Activated CD4-positive, alpha-beta T cell treated with anti-CD3 and anti-CD28 coated beads, Interleukin-2, amount 10 ng/mL, durations not matched to agents 7 days and 5 days (primary cell): ENCODE measurements at places on chromosomes 3 and 15. TPM values are rescaled to one million over a fixed set of nuclear protein-coding genes. Genes with fewer than 3 reads are reported as not detected.

Gene GOLGA6L6
- not detected for total RNA-seq

Gene GOLGA6L7
- not detected for total RNA-seq

Gene PXYLP1
- total RNA-seq, result 12.1 TPM

Gene PTH1R
- total RNA-seq, result not detected

Gene ATP13A5
- not detected for total RNA-seq

Gene STRIT1
- not detected for total RNA-seq

Gene SLC12A8
- 0.37 TPM for total RNA-seq

- no peak overlapping the region for H3K27ac ChIP-seq
- peaks cover 1% of the 10 kb centered on the region for H3K27me3 ChIP-seq
- H3K36me3 ChIP-seq, result no peaks in the 10 kb centered on the region
- H3K4me1 ChIP-seq, result no peaks in the 10 kb centered on the region
- no peak overlapping the region for H3K4me3 ChIP-seq
- no peak for DNase-seq
These were observed 26.4 kb downstream of the GRIP2 start for GRCh38 chr3:14513566-14514322.

DNA sequence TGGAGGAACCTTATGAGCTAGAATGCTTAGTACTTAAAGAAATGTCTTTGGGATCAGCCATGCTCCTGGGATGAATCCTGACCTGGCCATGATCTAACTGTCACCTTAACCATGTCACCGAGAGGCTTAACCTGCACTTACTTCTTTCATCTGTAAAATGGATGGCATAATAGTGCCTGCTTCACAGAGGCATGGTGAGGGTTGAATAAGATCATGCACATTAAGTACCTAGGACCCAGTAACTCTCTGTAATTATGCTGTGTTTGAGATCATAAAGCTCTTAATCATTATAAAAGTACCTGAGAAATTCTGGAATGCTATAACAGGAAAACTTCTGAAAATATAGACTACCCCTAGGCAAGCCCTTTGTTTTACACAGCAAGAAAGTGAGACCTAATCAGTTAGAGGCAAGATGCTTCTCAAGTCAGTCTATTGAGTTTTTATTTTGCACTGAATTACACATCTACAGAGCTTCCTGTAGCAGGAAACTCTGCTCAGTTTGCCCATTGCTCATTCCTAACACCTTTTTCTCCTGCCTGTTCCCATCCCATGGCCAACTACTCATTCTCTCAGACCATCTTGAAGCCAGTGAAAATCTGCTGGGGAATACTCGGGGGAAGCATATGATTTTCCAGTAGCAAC lies 1015.5 kb upstream of the CFAP20DC start:
- no peaks in the 10 kb centered on the region for H3K27me3 ChIP-seq
- no peak for DNase-seq
- H3K4me1 ChIP-seq, result peaks cover 72% of the 10 kb centered on the region
- H3K27ac ChIP-seq, result peak overlapping the region; percentile 85
- no peak overlapping the region for H3K4me3 ChIP-seq
- H3K36me3 ChIP-seq, result peaks cover 58% of the 10 kb centered on the region

- no peak for DNase-seq
- H3K4me1 ChIP-seq, result peaks cover 3% of the 10 kb centered on the region
- peaks cover 6% of the 10 kb centered on the region for H3K27me3 ChIP-seq
- H3K36me3 ChIP-seq, result no peaks in the 10 kb centered on the region
- no peak overlapping the region for H3K4me3 ChIP-seq
These were observed 20.7 kb downstream of the ITGA11 start for GRCh38 chr15:68411343-68411675.

GRCh38 chr3:190070622-190071347 lies 49.9 kb downstream of the P3H2 start:
- H3K27me3 ChIP-seq, result peaks cover 2% of the 10 kb centered on the region
- H3K27ac ChIP-seq, result no peak overlapping the region
- no peak overlapping the region for H3K4me3 ChIP-seq
- H3K36me3 ChIP-seq, result no peaks in the 10 kb centered on the region
- no peaks in the 10 kb centered on the region for H3K4me1 ChIP-seq
- no peak for DNase-seq

DNA sequence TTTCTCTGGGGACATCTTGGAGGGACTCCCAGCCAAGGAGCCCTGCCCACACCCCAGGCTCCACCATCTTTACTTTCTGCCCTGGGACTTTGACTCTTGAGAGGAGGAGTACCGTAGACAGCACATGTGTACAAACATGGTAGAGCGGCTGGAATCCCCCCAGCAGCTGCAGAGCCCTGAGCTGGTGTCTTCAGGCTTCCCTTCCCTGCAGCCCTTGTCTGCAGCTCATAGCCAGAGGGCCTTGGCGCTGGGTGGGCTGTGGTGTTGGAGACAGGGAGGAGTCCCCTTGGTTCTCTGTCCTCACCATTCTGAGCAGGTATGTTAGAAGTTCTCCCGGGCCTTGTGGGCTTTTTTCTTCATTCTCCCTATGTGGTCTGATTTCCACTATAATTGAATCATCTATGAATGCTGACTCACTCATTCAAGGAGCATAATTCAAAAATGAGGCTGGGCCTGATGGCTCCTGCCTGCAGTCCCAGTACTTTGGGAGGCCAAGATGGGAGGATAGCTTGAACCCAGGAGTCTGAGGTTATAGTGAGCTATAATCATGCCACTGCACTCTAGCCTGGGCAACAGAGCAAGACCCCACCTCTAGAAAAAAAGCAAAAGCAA lies 97.8 kb upstream of the MEF2A start:
- no peaks in the 10 kb centered on the region for H3K4me1 ChIP-seq
- peaks cover 11% of the 10 kb centered on the region for H3K27me3 ChIP-seq
- H3K4me3 ChIP-seq, result no peak overlapping the region
- peaks cover 10% of the 10 kb centered on the region for H3K36me3 ChIP-seq
- H3K27ac ChIP-seq, result no peak overlapping the region
- peak; percentile 5 for DNase-seq

GRCh38 chr3:11371747-11372146 lies 99.5 kb downstream of the ATG7 start:
- H3K36me3 ChIP-seq, result peaks cover 14% of the 10 kb centered on the region
- DNase-seq, result no peak
- no peak overlapping the region for H3K27ac ChIP-seq

DNA sequence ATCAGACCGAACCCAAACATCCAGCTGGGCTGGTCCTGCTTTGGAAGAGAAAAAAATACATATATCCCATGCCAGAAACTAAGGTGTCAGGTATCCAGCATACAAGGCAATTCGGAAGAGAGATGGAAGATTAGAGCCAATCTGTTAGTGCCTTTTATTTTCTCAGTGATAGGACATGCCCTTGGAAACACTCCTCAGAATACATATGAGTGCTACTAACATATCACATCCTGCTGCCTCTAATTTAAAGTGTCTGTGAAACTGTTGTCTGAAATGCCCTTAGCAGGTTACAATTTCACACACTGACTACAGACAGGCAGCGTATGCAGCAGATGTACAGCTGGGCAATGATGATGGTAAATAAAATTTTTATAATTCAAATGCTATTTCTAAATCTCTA lies 78.9 kb downstream of the RBPMS2 start:
- no peak overlapping the region for H3K27ac ChIP-seq
- peaks cover 22% of the 10 kb centered on the region for H3K36me3 ChIP-seq
- DNase-seq, result no peak

DNA sequence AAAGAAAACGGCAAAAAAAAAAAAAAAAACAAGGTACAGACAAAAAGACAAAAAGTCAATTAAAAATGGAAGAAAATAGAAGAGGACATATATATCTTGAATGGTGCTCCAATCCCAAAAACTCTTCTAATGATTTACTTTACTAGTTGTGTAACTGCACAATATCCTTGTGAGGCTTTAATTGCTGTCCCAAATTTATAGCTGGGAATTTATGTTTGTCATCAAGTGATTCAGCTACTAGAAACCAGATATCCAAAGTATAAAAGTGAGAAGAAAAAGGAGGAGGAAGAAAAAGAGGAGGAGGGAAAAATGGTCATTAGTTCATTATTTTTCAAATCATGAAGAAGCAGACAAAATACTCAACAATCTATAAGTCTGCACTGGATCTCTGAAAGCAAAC lies 150.8 kb upstream of the ARPP21 start:
- H3K4me3 ChIP-seq, result no peak overlapping the region
- no peaks in the 10 kb centered on the region for H3K4me1 ChIP-seq
- no peak for DNase-seq
- H3K27ac ChIP-seq, result no peak overlapping the region

GRCh38 chr3:52845157-52845556 lies 10.3 kb upstream of the MUSTN1 start:
- no peaks in the 10 kb centered on the region for H3K27me3 ChIP-seq
- H3K27ac ChIP-seq, result peak overlapping the region; percentile 38
- no peak for DNase-seq
- H3K36me3 ChIP-seq, result peaks cover 8% of the 10 kb centered on the region

DNA sequence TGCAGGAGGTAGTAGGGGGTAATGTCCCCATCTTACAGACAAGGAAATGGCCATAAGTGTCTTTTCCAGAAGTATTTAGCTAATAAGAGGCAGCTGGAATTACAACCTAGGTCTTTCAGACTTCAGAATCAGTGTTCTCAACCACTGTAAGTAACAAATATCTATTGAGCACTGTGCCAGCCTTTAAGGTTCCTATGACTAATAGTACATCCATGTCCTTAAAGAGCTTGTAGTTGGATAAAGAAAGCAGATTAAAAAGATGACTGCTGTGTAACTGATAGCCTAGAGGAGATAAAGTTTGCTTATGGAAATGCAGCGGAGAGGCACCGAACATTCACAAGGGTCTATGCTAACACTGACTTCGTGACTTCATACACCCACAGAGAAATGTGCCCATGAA lies 136.0 kb downstream of the KCNMB2 start:
- H3K27ac ChIP-seq, result no peak overlapping the region
- no peaks in the 10 kb centered on the region for H3K27me3 ChIP-seq
- H3K4me1 ChIP-seq, result peaks cover 11% of the 10 kb centered on the region
- H3K36me3 ChIP-seq, result no peaks in the 10 kb centered on the region

DNA sequence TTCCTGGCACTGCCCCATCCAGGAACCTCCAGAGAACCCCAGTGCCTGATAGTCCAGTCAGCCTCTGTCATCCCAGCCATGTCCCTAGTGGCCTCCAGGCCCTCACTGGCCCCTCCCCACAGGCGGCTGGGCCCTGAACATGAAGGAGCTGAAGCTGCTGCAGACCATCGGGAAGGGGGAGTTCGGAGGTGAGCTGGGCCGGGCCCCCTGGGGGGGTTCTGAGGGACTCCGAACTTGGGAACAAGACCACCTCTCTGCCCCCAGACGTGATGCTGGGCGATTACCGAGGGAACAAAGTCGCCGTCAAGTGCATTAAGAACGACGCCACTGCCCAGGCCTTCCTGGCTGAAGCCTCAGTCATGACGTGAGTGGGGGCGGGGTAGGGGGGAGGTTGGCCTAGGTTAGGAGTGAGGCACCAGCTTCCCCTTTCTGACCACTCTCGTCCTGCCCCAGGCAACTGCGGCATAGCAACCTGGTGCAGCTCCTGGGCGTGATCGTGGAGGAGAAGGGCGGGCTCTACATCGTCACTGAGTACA lies 12.0 kb upstream of the LMAN1L start:
- peaks cover 49% of the 10 kb centered on the region for H3K4me1 ChIP-seq
- no peak overlapping the region for H3K4me3 ChIP-seq
- no peaks in the 10 kb centered on the region for H3K27me3 ChIP-seq

DNA sequence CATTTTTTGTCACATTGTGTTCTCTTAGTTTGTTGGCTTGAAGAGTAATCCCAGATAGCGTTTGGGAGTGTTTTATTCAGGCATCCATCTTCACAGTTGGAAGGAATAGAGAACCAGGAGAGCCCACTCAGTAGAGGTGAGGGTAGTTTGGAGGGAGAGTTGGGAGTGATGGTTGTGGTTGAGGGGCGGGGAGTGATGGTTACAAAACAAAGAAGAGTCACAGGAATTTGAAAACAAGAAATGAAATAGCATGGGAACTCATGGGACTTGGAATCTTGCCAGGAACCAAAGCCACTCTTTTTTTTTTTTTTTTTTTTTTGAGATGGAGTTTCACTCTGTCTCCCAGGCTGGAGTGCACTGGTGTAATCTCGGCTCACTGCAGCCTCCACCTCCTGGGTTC lies 36.3 kb downstream of the DUT start:
- H3K4me1 ChIP-seq, result no peaks in the 10 kb centered on the region
- no peaks in the 10 kb centered on the region for H3K36me3 ChIP-seq
- H3K27me3 ChIP-seq, result peaks cover 20% of the 10 kb centered on the region
- DNase-seq, result no peak
- H3K4me3 ChIP-seq, result no peak overlapping the region
- no peak overlapping the region for H3K27ac ChIP-seq

DNA sequence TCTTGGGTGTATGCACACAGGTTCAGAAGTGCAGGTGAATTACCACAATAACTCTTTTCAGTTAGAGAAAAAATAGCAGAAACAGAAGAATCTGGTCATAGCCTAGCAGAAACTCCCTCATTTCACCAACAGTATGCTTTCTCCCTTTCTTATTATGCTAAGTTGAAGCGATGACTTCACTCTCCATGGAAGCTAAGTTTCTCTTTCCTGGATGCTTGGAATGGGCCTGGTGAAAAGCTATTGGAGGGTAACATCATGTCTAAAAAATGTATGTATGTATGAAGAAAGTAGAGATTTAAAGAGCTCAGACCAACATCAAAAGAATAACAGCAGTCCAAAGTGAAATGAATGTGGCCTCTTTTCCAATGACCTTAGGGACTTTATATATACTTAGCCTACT lies 145.5 kb downstream of the TIGIT start:
- no peaks in the 10 kb centered on the region for H3K27me3 ChIP-seq
- H3K27ac ChIP-seq, result no peak overlapping the region
- no peak for DNase-seq
- no peak overlapping the region for H3K4me3 ChIP-seq
- no peaks in the 10 kb centered on the region for H3K36me3 ChIP-seq
- no peaks in the 10 kb centered on the region for H3K4me1 ChIP-seq

GRCh38 chr3:2850701-2851100 lies 259.5 kb downstream of the IL5RA start:
- H3K27me3 ChIP-seq, result no peaks in the 10 kb centered on the region
- no peak for DNase-seq
- H3K27ac ChIP-seq, result no peak overlapping the region
- H3K4me3 ChIP-seq, result no peak overlapping the region

- DNase-seq, result no peak
- H3K27ac ChIP-seq, result no peak overlapping the region
- H3K4me3 ChIP-seq, result no peak overlapping the region
- H3K27me3 ChIP-seq, result no peaks in the 10 kb centered on the region
- H3K36me3 ChIP-seq, result no peaks in the 10 kb centered on the region
These were observed 210.2 kb downstream of the TJP1 start for GRCh38 chr15:29612096-29612495.

DNA sequence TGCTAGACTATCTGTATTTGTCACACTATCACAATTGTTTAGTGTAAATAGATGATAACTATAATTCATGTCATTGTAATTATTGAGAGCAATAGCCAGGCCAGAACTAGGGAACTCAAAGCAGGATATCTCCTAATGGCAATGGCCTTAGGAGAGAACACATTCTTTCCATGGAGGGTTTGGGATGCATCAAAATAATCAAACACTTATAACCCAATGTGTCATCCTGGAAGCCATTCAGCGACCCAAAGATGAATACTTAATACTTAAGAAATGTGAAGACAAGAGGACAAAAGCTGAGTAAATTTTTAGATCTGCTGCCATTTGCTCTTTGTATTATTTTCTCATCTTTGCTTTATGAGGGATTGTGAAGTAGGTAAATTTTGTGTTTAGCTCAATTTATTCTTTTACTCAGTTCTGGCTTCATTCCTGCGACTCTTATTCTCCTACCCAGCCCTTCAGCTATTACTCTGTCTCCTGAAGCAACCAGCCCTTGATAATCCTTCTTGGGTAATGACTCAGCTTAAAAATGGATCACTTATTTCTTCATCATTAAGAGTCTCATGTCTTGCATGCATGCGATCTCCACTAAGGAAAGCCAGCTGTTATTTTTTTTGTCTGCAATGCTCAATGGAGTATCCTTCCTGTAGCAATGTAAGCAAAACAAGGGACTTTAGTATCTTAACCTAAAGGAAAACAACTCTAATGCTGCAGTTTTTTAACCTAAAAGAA lies 2.0 kb downstream of the OR4F15 start:
- no peaks in the 10 kb centered on the region for H3K36me3 ChIP-seq
- H3K4me3 ChIP-seq, result no peak overlapping the region
- DNase-seq, result no peak
- no peak overlapping the region for H3K27ac ChIP-seq
- H3K27me3 ChIP-seq, result peaks cover 10% of the 10 kb centered on the region
